ENCODE measurements at places on chromosomes 3 and 15.

- no peak for DNase-seq
These were observed 134.4 kb upstream of the SKOR1 start for GRCh38 chr15:67690936-67691335.

DNA sequence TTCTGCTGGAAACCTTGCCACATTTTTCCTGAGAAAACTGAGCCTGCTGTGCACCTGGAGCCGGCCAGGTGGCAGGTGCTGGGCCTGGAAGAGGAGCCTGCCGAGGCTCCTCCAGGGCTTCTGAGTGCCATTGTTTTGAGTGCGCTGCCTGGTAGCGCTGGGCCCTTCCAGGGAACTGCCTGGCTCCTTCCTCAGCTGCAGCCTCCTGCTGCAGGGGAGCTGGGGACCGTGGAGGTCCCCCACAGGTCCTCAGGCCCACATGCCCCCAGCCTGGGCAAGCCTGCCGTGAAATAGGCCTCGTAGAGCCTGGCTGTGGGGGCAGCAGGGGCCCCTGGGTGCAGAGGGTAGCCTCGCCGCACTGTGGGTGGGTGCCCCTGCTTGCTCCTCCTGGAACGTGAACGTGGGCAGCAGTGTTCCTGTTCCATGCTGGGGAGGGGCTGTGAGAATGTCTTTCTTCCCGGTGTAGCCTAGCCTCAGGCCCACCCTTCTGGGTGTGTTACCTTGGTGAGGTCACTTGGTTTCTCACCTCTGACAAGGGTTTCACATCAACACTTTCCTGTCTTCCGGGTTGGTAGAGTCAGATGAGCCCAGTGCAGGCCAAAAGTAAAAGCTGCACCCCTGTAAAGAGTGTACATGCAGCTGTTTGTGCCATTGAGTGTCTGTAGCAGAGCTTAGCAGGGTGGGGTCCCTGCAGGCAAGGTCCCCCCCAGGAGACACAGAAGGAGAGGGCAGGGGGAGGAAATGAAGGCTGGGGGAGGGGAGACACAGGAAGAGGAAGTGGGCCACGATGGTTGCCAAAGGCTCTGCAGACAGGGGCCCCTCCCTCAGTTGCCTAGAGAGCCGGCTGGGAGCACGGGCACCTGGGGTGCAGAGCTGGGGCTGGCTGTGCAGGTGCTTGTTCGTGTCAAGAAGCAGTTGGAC is 34.5 kb downstream of the KLF13 start:
- peak; percentile 58 for DNase-seq

GRCh38 chr3:39103791-39104552 is 3.5 kb downstream of the GORASP1 start:
- DNase-seq: no peak

DNA sequence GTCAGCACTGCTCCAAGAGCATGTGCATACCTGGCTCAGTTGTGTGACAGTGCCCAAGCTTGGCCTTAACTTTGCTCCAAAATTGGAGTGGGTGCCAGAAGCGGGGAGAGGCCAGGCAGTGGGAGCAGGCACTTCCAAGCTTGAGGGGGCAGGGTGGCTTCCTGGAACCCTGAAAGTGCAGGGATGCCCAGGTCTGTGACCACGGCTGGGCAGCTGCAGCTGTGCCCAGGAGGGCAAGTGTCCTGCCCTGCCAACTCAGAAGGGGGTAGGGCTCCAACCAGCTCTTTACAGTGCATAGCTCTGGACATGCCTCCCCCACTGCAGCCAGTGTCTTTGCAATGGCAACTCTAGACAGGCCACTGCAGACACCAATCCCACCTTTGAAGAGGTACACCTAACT is 478.6 kb downstream of the OTOL1 start:
- DNase-seq: no peak

- DNase-seq: no peak
These were observed 54.2 kb upstream of the MCTP2 start for GRCh38 chr15:94177112-94177511.

- DNase-seq: no peak
These were observed 4.5 kb downstream of the OR5K2 start for GRCh38 chr3:98501863-98502576.

- DNase-seq: no peak
These were observed 394.9 kb upstream of the CFAP20DC start for GRCh38 chr3:59444676-59445075.

DNA sequence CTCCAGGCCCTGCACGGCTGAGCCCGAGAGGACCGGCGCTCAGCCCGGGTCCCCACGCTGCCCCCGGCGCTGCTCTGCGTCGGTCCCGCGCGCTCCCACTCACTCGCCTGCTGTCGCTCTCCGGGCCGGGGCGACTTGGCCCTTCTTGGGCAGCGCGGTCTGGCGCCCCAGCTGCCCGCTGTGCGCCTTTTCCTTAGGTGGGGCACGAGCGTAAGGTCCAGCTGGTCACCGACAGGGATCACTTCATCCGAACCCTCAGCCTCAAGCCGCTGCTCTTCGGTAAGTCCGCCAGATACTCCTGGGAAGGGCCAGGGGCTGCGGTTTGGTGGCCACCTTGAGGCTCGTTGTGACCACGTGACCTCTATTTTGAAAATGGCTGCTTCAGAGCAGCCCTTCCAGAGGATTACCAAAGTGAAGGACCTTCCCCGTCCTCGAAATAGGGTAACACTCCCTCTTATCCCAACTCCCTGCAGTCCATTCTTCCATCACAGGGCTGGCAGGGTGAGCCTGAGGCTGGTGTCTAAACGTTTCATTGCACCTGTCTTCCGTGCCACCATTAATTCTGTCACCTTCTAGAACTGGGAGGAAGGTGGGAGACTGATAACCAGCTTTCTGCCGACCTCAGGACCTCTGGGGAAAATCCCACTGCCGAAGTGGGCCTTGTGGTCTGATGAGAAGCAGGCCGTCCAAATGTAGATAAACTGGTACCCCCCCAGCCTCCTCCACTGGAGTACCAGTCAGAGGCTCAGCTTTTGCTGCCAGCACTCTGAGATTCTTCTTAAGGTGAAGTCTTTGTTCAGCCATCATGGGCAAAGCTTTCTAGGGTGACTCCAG is 812 bp downstream of the P4HTM start:
- no peak for DNase-seq

GRCh38 chr15:66923438-66923881 is 141.9 kb upstream of the SMAD3 start:
- DNase-seq: no peak

Measured in NCI-H1417 treated with DMSO at 0.1 percent for 48 hours (cell line).